Naive thymus-derived CD8-positive, alpha-beta T cell (primary cell): ENCODE measurements at places on chromosomes 3 and 15.

GRCh38 chr3:29502771-29503170 is 221.9 kb downstream of the RBMS3 start:
- no peak for DNase-seq

DNA sequence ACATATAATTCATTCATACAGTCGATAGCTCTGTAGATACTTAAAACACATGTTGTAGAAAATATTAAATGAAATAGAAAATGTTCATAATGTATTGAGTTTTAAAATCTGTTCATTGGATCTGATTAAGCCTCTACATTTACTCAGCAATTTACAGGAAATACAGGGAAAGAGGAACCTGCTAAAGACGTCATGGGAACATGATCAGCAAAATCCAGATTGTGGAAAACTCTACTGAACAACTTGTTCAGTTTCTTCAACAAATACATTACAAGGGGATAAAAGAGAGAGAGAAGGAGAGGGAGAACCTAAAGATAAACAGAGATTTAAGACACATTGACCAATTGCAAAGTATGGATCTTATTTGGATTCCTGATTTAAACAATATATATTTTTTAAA is 46.7 kb downstream of the KLHL6 start:
- DNase-seq: no peak

- no peak for DNase-seq
Observed at GRCh38 chr3:189308608-189309007, 136.8 kb downstream of the TPRG1 start.

DNA sequence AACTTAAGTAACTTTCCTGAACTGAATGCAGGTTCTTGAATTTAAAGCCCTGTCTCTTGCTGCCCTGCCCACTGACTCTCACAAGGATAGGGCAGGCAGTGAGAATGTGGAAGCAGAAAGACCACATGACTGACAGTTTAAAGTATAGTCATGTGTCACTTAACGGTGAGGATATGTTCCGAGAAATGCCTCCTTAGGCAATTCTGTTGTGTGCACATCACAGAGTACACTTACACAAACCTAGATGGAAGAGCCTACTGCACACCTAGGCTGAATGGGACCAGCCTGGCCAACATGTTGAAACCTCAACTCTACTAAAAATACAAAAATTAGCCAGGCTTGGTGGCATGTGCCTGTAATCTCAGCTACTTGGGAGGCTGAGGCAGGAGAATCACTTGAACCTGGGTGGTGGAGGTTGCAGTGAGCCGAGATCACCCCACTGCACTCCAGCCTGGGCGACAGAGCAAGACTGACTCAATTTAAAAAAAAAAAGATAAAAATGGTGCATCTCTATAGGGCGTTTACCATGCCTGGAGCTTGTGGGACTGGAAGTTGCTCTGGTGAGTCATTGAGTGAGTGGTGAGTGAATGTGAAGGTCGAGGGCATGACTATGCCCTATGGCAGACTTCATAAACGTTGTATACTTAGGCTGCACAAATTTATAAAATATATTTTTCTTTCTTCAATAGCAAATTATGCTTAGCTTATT is 18.9 kb upstream of the COPG1 start:
- DNase-seq: no peak

DNA sequence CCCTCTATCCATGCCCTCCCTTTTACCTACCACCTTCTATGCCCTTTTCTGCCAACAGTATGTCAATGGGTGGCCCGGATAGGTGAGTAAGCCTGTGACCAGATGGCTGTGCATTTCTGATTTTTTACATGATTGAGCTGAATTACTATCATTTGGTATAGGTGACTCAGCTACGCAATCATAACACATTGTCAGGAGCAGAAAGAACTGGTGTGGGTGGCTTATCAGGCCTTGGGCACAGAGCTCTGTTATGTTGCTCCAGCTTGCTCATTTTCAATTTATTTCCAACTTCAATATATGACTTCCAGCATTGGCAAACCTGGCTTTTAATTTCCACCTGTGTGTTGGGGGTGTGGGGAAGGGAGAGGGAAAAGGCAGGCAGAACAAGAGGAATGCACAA is 86.6 kb upstream of the AGBL1 start:
- DNase-seq: no peak

DNA sequence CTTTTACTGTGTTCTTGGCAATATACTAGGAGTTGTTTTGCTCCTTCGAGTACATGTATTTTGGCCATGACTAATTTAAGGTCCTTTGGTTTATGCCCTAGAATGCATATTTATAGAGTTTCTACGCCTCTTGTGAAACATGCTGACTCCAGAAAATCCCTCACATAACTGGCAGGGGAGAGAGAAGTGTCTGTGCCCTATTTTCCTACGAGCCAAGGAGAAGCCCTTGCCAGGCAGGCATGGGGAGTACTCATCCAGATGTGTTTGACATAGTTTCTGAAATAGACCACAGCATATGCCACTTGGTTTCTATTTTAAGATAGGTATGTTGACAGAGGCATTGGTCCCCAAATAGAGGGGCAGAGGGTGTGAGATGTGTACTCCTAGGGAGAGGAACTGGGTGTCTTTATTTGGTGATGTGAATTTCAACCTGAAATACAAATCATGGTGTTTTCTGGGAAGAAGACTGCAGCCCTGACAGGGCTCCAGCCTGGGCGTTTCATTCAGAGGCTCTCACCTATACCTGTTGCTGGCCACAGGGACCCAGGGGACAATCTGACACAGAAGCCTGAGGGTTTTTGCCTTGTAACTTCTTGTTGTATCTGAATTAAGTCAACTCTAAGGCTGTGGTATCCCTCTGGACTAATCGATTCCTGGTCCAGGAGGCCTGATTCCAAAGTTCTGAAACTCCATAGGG is 267.8 kb upstream of the C2CD4B start:
- no peak for DNase-seq

DNA sequence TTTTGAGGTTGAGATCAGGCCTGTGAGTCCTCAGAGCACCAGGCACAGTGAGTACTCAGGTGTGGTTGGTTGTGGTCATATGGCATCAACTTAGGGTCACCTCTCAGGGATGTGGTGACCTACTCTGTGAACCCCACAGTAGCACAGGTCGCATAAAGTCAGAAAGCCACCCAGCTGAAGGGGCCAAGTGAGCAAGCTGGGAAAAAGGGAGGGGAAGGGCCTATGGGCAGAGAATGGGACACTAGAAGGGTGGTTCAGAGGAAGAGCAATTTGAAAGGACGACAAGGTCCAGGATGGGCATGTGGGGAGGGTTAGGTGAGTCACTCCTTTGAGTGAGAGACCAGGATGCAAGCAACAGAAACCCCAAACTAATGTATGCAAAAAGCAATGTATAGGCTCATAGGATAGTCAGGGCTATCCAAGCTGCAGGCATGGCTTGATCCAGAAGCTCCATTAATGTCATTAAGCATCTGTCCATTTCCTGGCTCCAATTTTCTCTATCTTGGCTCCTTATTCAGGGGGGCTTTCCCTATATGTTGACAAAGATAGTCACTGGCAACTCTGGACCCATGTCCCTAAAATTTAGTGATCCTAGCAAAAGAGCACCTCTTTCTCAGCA is 33.5 kb downstream of the HMCES start:
- no peak for DNase-seq

DNA sequence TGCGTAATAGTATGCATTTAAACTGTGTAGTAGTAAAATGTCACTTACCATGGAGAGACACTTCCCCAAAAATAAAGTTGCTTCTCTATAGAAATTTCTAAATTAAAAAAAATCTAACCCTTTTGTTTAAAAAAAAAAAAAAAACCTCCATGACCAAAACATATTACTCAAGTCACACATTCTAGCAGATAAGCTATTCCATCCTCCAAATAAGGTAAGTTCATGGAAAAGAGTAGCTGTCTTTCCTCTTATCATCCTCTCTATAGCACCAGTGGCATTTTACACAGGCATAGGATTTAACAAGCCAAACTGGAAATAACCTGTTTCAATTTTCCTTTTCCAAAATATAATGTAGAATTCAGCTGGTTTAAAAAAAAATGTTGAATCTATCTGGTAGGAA is 57.4 kb downstream of the LRRFIP2 start:
- no peak for DNase-seq

GRCh38 chr3:71207632-71208031 is 375.9 kb downstream of the FOXP1 start:
- DNase-seq: no peak

DNA sequence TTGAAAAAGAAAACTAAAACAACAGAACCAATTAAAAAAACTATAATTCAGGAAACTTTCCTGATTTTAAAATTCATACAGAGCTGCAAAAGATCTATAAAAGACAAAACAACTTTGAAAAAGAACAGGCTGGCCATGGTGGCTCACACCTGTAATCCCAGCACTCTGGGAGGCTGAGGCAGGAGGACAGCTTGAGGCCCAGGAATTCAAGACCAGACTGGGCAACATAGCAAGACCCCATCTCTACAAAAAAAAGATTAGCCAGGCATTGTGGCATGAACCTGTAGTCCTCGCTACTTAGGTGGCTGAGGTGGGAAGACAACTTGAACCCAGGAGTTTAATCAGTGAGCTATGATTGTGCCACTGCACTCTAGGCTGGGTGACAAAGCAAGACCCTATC is 6.7 kb downstream of the CEP70 start:
- no peak for DNase-seq

- DNase-seq: no peak
Observed at GRCh38 chr3:58383476-58383875, 50.2 kb downstream of the PDHB start.

GRCh38 chr3:41508063-41508696 is 308.9 kb downstream of the CTNNB1 start:
- no peak for DNase-seq

- no peak for DNase-seq
Observed at GRCh38 chr15:39205081-39205480, 375.8 kb upstream of the THBS1 start.

DNA sequence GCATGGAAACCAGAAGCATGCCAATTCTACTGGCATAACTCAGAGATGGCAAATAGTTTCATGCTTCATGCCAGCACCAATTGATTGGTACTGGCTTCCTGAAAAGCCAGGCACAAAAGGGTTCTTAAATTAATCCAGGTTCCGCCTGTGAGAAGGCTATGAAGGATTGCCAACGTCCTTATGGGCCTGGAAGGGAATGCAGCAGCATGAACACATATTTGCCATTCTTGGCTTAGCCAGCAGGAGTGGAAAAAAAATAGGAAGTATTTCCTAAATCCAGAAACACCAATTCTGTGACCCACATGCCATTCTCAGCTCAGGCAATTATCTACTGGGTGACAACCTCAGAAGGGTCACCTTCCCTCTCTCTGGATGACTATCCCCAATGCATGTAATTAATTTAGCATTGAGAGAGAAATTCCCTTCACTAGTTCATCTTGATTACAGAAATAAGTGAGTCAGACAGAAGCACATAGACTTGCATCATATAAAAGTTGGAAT is 36.0 kb downstream of the ADAMTS9 start:
- DNase-seq: no peak
